Stimulated activated CD4-positive, alpha-beta T cell treated with anti-CD3 and anti-CD28 coated beads, Interleukin-1b, Interleukin-23, amount 100 ng/mL, for 24 hours (primary cell): ENCODE measurements at places on chromosomes 5 and 9.
A peak's percentile ranks its signal among the peaks of the same experiment; 100 is the strongest.

DNA sequence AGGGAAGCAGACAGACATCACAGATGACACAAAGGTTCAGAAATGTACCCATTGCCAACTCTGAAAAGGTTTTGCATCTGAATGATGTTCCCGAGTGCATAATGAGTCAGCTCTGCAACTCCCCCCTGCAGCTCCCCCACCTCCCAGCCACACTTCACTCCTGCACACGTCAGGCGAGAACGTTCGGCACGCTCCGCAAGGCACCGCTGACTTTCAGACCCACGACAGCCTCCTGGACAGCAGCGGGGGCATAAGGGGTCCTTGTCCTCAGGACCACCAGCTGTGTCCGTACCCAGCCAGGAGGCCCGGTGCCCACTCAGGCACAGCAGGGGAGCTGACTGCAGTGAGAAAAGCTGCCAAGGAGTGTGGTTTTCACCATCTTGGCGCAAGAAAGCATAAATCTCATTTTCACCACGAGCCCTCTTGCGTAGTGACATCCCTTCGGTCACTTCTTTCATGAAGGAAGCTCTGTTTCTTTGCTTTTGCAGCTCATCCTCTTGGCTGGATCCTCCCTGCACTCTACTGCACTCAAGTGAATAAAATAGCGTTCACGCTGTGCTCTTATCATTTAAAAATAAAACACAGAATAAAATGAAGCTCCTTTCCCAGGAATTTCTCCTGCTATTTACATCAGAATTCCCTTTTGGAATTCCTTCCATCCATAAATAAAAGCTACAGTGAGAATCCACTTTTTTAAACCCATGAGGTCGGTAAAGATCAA, 9.9 kb downstream of the GFPT2 start:
- DNase-seq: no peak

- no peak for DNase-seq
Measured at GRCh38 chr5:106732624-106733023, 938.1 kb downstream of the EFNA5 start.

- no peak for DNase-seq
Measured at GRCh38 chr5:158910782-158911692, 188.7 kb downstream of the EBF1 start.

GRCh38 chr5:143433670-143434069, 30.2 kb upstream of the NR3C1 start:
- DNase-seq: no peak

GRCh38 chr5:132469380-132470009, 21.1 kb downstream of the IRF1 start:
- DNase-seq: no peak

- no peak for DNase-seq
Measured at GRCh38 chr5:119358901-119359603, 3.2 kb downstream of the TNFAIP8 start.

DNA sequence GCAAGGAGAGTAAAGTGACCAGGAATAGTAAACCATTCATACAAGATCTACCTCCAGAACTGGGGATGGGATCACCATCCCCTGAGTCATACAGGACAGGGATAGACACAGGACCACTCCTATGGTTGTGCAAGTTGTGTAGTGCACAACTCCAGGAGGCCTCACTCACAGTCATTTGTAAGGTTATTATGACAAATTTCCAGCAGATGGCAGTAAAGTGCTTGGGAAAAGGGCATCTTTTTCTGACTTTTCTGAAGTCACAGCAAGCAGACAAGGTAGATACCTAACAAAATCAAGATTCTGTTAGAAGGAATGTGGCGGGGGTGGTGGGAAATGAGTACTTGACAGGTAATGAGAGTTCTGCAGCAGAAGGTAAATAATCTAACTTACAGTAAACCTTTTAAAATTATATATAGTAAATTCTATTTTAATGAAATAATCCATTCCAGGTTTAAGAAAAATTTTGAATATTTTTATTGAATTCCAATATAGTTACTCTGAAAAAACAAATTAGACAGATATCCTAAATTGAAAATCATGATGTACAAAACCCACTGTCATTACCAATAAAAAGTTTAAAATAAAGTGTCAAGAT, 16.7 kb upstream of the KIF27 start:
- DNase-seq: no peak

- no peak for DNase-seq
Measured at GRCh38 chr9:125747053-125747764, at the start of gene PBX3. Gene PBX3 (plus strand): TSS chr9:125747373.

- DNase-seq: no peak
Measured at GRCh38 chr5:19855031-19855430, 133.0 kb downstream of the CDH18 start.

DNA sequence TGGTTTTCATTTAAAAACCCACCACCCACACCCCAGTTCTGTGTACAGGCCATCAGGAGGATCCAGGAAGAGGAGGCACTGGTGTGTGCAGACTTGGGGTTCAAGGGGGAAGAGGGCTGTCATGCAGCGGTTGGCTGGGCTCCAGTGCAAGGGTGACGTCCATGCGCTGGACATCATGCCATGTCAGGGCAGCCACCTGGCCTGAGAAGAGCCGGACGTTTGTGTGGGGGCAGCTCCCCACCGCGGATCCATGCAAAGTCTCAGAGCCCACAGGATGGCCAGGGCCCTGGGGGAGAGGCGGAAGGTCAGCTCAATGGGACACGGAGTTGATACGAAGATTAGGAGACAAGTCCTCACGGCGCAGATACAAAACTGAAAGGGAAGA, 11.1 kb downstream of the BRD9 start:
- no peak for DNase-seq

DNA sequence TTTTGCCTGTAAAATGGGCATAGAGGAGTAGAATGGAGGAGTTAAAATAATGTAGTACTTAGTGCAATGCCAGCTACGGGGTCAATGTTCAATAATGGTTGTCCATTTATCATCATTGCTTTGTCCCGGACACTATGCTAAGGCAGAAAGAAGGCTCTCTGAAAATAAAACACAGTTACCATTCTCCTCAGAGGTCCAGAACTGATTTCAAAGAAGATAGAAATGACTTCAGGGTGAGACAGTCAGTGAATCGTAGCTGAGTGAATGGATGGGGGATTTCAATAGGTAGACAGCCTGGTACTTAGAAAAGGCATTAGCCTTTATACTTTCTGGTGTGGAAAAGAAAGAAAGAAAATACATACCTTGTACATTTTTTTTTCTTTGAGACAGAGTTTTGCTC, 1.2 kb upstream of the AK3 start:
- no peak for DNase-seq

GRCh38 chr5:85108471-85108870, 723.8 kb upstream of the EDIL3 start:
- DNase-seq: no peak

- DNase-seq: no peak
Measured at GRCh38 chr5:17019324-17019723, 83.2 kb upstream of the MYO10 start.

- DNase-seq: no peak
Measured at GRCh38 chr5:126171916-126172315, 251.3 kb upstream of the GRAMD2B start.

- no peak for DNase-seq
Measured at GRCh38 chr5:97243353-97243752, 60.3 kb upstream of the RIOK2 start.

DNA sequence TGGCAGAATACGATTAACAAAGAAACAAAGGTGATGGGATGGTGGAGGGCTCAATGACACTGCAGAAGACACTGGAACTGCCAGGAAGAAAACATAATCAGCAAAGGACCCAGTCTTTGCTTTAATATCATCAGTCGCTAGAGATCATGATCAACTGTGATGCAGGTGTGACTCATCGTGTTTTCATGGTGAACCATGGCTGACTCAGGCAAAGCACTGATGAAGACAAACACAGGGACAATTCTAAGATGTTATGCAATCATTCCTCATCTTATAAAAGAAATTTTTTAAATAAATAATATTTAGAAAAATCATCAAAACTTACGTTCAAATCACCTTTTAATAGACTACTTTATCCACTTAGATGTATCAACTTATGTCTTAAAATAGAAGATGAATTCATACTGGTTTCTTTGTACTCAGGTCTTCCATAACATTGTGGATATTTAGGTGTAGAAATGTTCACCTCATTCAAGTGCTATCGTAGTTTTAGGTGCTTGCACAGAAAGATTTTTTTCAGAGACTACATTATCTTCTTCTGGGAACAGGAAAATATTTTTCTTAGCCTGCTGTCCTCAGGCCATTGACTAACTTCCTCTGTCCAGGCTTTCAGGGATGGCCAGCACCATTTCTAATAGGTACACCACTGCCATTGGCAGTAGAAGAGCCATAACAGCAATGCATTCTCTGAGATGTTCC, 673.4 kb upstream of the MEF2C start:
- DNase-seq: no peak

DNA sequence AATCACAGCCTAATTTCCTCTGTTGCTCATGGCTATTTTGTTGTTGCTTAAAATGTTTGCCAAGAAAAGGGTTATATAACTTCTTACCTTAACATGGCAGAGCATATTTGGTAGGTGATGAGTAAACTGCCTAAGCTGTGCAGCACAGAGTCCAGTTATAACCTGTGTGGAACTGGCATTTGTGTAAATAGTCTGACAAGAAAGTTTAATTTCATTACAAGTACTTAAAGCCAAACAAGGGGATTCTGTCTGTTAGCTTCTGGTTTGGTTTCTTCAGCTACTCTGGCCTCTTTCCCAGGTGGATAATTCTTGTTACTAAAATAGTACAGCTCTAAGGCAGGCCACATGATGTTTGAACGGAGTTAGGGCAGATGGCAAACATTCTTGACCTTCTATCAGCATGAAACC, 72.2 kb downstream of the PTCD2 start:
- DNase-seq: no peak

GRCh38 chr9:118000581-118000980, 296.4 kb downstream of the TLR4 start:
- DNase-seq: no peak

- no peak for DNase-seq
Measured at GRCh38 chr9:76962732-76963131, 56.7 kb upstream of the FOXB2 start.

GRCh38 chr5:148569948-148570347, 84.4 kb downstream of the HTR4 start:
- no peak for DNase-seq

DNA sequence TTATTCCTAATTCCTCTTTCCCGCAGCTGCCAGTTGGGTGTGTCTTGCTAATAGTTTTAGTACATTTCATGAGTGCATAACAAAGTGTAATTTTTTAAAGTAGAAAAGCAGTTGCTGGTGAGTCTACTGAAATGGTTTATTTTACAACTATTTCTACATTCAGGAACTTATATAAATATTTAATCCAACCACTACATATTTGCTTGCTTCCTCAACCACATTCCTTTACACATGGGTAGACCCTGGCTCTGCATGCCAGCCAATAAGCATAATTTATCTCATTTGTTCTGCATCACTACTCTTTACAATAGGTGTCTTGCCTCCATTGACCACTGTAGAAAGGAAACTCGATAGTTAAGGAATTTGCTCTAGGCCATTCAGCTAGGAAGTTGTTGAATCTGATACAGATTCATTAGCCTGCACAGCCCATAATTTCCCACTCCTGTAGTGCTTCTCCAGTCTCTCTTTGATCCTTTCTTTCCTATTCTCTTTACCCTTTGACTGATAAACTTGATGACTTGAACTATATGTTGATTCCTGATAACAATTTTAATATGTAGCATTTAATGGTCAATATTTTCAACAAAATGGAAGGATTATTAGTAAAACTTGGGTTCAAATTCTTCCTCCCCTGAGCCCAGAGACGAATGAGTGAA, 342.5 kb upstream of the ACTBL2 start:
- DNase-seq: no peak

DNA sequence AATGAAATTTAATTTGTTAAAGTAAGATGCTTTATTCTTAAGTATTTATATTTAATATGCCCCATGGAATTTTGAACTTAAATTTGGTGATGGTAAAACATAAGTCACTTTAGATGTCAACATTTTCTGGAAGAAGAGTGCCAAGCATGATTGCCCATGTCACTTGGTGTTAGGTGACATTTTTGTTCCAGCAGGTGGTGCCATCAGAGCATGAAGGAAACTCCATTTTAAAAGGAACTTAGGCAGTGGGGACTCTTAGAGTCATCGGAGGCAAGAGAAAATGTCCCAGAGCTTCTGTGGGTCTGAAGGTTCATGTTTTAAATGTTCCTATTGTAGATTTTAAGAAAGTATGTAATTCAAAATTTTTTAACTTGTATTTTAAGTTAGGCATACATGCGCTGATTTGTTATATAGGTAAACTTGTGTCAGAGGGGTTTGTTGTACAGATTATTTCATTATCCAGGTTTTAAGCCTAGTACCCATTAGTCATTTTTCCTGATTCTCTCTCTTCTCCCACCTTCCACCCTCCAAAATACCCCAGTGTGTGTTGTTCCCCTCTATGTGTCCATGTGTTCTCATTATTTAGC, 789.3 kb downstream of the SEMA5A start:
- no peak for DNase-seq

- DNase-seq: no peak
Measured at GRCh38 chr5:178193251-178193809, 6.2 kb upstream of the GMCL2 start.

GRCh38 chr5:72611118-72611730, 104.0 kb upstream of the ZNF366 start:
- peak; percentile 19 for DNase-seq

DNA sequence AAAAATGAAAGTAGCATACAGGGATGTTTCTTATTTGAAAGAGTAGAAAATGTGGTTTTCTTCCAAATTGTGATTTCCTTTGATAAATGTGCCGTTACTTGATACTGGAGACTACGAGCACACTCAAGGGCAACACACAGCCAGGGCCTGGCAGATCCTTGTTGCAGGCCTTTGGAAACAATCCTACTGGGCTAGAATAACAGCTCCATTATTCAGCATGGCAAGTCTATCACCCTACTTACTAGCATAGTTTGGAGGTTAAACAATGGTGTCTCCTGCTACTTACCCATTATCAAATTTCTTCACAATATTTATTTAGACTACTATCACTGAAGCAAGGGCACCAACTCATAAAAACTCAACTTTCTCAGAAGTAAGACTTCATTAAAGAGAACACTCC, 140.8 kb upstream of the ZNF608 start:
- no peak for DNase-seq

GRCh38 chr9:68780720-68781119, 75.7 kb downstream of the PIP5K1B start:
- no peak for DNase-seq

GRCh38 chr9:112711050-112711689, 6.7 kb downstream of the INIP start:
- DNase-seq: no peak

- no peak for DNase-seq
Measured at GRCh38 chr9:133995012-133995896, 3.1 kb upstream of the VAV2 start.
